SJSA1 (cell line): ENCODE measurements at places on chromosomes 5 and 9.

GRCh38 chr9:31519424-31519823 is 865.0 kb upstream of the ACO1 start:
- DNase-seq: no peak

GRCh38 chr5:120062515-120062917 is 401.6 kb upstream of the PRR16 start:
- peak; percentile 20 for DNase-seq

DNA sequence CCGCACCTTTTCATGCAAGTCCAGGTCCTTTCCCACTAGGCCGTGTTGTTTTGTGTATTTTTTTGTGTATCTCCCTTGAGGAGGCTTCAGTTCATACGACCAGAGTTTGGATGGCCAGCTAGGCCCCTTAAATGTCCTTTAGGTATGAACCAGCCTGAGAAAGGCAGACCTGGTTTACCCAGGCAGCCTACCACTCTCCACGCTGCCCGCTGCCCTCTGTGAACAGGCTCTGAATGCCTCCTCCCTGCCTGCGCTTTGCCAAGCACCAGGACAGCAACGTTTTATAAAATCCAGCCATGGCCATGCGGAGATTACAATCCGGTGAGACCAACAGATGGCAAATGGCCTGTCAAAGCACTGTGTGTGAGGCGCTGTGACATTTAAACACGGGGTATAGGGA is 626 bp upstream of the CLTB start:
- DNase-seq: no peak

GRCh38 chr5:142486581-142486980 is 161.8 kb upstream of the SPRY4 start:
- DNase-seq: no peak

DNA sequence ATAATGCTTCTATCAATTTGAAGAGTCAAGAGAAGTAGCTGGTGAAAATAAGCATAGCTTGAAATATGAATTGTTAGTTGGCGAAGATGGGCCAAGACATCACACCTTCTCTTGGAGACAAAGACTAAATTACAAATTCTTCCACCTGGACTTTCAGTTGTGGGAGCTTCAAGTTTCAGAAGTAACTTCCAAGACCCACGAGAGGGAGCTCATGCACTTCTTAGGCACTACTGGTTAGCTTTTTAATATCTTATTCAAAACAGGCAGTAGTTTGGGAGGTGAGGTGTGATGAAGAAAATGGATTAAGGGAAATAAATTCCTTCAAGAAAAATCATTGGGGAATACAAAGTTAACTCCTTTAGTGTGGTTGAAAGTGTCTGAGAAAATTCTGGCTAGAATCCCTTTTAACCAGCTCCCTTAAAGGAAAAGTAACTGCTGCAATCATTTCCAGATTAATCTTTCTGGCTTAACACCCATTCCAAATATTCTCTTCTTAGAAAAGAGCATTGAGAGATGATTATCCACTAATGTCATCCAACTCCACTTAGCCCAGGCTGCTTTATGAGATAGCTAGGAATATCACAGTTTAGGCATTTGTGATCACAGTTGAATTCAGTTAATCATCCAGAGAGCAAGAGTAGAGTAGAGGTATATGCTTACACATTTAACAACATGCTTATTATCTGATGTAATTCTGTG is 139.5 kb upstream of the DMRTA1 start:
- peak; percentile 34 for DNase-seq

DNA sequence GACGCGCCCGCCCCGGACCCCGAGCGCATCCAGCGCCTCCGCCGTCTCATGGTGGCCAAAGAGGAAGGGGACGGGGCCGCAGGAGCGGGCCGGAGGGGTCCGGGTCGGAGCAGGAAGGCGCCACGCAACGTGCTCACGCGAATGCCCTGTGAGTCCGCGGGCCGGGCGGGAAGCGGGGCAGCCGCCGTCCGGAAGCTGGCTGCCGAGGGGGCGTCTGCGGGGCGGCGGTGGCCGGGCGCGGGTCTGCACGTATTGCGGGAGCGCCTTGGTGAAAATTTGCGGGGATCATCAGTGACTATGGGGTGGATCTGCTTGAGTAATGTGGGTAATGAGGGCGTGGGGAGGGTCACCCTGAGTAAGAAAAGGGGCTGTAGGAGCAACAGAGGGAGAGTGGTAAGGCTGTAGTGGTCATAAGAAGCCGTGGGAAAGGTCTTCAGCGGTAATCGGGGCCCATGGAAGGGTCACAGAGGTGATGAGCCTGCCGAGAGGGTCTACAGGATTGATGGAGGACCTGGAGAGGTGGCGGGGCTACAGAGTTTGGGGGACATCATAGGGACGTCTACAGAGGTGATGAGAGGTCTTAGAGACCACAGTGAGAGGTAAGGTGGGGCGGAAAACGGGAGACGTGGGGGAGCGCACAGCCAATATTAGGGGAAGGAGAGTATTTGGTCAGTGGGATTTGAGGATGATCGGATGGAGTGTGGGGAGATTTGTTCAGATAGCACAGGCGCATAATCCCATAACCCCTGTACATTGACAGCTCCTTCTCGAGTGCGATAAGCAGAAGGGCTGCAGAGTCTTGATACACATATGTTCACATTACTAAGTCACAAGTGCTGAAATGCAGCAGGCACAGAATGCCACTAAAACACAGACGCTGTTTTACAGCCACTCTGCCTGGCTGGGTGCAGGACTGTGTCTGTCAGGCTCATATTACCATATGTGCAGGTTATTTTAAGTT is 819 bp downstream of the LSM11 start:
- DNase-seq: peak; percentile 44

- DNase-seq: no peak
These were observed 102.6 kb downstream of the ADAMTS2 start for GRCh38 chr5:179242676-179243075.

- no peak for DNase-seq
These were observed 114.1 kb downstream of the JAKMIP2 start for GRCh38 chr5:147668385-147668784.

GRCh38 chr5:143551820-143552251 is 148.3 kb upstream of the NR3C1 start:
- no peak for DNase-seq

- no peak for DNase-seq
These were observed 14.6 kb upstream of the TNIP1 start for GRCh38 chr5:151095341-151096000.

- no peak for DNase-seq
These were observed 264.4 kb upstream of the GAS1 start for GRCh38 chr9:87211669-87212068.

GRCh38 chr9:16341177-16341576 is 529.3 kb downstream of the BNC2 start:
- DNase-seq: no peak

GRCh38 chr5:98282521-98282920 is 490.9 kb upstream of the RGMB start:
- no peak for DNase-seq

GRCh38 chr5:66551945-66552344 is 44.2 kb upstream of the MAST4 start:
- DNase-seq: no peak

GRCh38 chr9:92714787-92715487 is 45.0 kb upstream of the IPPK start:
- no peak for DNase-seq

DNA sequence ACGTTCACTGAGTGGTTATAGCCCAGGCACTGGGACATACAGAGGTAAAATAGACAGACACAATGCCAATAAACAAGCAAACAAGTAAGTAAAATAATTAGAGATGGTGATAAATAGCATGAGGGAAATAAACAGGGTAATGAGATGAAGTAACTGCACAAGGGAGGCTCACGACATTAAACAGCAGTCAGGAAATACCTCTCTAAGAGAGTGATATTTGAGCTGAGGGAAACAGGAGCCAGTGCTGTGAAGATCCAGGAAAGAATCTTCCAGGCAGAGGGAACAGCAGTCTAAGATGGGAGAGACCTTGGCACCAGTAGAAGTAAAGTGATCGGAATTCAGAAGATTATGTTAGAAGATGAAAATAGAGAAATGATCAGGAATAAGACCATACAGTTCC is 279.4 kb downstream of the HINT1 start:
- DNase-seq: no peak

DNA sequence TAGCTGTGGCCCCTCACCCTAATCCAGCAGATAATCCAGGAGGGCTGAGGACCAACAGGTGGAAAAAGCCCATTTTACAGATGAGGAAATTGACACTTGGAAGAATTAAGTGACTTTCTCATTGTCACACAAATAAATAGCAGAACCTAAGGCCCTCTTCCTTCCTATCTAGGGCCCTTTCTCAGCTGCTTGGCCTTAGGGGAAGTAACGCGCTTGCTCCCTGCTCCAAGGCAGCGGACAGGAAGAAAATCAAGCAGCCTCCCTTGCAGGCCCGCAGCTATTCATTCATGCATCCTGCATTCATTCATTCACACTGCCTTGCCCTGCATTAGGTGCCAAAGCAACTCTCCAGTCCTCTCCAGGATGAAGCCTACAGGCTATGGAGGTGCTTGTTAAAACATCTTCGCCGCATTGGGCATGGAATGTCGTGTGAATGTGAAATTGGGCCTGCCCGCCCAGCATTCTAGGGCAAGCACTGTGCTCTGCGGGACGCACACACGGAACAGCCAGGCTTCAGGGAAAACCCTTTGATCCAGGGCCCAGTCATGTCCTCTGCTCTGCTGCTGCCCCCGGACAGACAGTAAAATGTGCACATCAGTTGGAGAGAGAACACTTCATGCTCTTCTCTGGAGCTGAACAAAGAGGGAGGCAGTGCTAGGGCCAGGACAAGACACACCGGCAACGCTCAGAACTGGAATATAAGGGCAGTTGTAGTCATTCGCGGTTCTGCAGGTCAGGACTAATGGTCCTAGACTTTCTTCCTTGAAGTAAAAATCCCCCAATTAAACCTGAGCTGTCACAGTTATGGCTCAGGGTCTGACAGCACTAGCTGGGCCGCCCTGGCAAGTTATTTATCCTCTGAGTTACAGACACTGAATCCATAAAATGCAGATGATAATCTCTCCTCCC is 166.0 kb downstream of the COL23A1 start:
- DNase-seq: no peak

- no peak for DNase-seq
These were observed 55.4 kb downstream of the COL15A1 start for GRCh38 chr9:98999152-98999525.

- peak; percentile 58 for DNase-seq
These were observed 12.7 kb upstream of the CCL27 start for GRCh38 chr9:34675048-34675714.

GRCh38 chr5:56154732-56155484 is 78.2 kb downstream of the ANKRD55 start:
- no peak for DNase-seq

DNA sequence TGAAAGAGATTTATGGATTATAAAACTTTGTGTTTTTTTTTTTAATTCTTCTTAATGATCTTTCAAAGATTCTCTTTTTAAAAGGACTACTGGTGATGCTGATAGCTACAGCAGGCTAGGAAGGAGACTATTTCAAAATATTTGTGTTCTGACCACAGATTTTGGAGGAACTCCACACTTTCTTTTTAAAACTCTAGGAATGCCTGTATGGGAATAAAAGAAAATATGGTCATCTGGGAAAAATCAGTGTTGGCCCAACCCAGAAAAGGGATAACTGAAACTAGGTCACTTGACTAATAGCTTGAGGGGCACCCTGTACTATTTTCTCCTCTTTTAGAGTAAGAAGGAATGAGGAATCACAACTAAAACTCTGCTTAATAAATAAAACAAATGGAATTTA is 97.6 kb upstream of the ADAMTS19 start:
- DNase-seq: no peak

GRCh38 chr9:1759009-1759408 is 256.1 kb upstream of the SMARCA2 start:
- no peak for DNase-seq

GRCh38 chr9:134661791-134662142 is 20.2 kb downstream of the COL5A1 start:
- no peak for DNase-seq

GRCh38 chr5:5039918-5040317 is 100.2 kb upstream of the ADAMTS16 start:
- DNase-seq: no peak
